ENCODE measurements at places on chromosomes 3 and 15. TPM values are rescaled to one million over a fixed set of nuclear protein-coding genes. Genes with fewer than 3 reads are reported as not detected.

DNA sequence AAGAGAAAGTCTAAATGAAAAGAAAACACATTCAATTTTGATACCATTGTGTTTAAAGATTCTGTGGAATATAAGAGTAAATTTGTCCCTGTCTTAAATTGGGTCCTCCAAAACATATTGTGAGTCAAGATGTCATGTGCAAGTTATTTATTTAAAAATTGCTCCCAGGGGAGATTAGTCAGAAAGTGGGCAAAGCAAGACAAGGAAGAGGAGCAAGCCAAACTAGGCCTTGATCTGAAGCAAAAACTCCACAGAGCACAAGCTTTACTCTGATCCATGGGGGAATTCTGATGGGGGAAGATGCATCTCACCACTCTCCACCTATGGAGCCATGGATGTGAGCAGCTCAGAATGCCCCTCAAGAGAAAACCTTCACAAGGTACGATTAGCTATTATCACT lies 342.8 kb upstream of the IL12A start:
- H3K4me1 ChIP-seq, result no peaks in the 10 kb centered on the region
- H3K4me3 ChIP-seq, result no peak overlapping the region
- no peak overlapping the region for H3K27ac ChIP-seq
- no peak for DNase-seq
- H3K36me3 ChIP-seq, result no peaks in the 10 kb centered on the region

DNA sequence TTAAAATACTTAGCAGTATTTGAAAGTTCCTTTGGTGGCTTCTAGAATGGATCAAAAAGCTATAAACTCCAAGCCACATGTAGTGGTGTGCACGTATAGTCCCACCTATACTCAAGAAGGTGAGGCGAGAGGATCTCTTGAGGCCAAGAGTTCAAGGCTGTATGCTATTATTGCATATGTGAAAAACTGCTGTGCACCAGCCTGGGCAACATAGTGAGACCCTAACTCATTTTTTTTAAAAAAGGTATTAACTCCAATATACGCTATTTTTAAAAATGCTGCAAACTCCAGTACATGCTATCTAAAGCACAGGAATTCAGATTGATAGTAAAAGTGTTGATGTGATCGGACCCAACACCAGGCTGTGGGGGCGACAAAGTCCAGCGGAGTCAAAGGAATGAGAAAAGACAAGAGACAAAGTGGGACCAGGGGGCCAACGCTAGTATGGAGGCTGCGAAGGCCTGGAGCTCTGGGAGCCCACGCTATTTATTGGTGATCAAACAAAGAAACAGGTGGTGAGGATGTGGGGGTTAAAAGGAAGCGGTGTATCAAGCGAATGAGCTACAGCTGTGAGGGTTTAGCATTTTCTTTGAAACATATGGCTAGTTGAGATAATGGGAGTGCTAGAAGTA lies 66.6 kb downstream of the ARIH1 start:
- H3K36me3 ChIP-seq, result peaks cover 9% of the 10 kb centered on the region
- H3K4me3 ChIP-seq, result no peak overlapping the region
- H3K27ac ChIP-seq, result no peak overlapping the region

DNA sequence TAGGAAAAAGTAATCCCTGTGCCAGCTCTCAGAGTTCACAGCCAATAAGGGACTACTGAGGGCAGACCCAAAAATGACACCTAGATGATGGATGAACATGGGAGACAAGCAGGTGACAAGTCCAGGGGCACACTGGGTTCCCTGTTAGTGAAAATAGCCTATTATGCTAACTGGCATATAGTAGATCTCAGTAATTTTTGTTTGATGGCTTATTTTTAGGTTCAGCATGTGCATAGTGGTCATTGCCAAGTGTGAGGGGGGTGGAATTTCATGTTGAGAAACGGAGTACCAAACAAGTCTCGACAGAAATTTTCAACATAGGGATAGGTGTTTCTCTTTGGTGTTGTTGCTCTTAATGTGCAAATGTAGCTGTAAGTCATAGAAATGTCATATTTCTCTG lies 6.4 kb upstream of the ITGB5 start:
- H3K4me3 ChIP-seq, result no peak overlapping the region
- H3K36me3 ChIP-seq, result no peaks in the 10 kb centered on the region
- no peaks in the 10 kb centered on the region for H3K27me3 ChIP-seq

DNA sequence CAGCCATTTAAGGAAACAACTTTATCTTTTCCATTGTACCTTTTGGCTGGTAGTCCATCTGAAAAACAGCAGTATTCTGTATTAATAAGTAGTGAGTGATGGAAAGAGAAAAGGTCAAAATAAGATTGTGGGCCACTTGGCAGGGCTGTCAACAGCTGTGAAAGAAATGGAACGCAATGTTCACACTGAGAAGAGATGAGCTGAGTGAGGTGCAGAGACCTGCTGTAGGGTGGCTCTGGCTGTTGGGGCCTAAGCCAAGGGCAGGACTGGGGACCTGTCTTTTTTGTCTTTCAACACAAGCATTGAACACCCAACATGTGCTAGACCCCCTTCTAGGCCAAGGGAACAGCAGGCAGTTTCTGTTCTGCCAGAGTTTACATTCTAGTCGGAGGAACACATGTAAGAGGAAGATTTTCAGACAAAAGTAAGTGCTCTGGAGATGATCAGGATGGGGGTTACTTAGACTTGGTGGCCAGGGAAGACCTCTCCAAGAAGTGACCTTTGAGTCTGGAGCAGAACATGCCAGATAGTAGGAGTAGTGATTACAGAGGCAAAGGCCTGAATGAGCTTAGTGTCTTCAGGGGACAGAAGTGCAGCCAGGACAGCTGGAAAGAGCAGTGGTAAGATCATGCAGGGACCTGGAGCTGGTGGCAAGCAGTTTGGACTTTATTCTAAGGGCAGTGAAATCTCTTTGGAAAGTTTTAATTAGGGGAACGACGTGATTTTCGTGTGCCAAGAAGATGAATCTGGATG lies 29.6 kb downstream of the TSEN2 start:
- no peak overlapping the region for H3K4me3 ChIP-seq
- DNase-seq, result no peak
- no peaks in the 10 kb centered on the region for H3K27me3 ChIP-seq
- no peak overlapping the region for H3K27ac ChIP-seq
- H3K4me1 ChIP-seq, result peaks cover 5% of the 10 kb centered on the region

The ANKUB1 gene
- 3.1 TPM for total RNA-seq

- no peak overlapping the region for H3K4me3 ChIP-seq
- DNase-seq, result no peak
- H3K27ac ChIP-seq, result no peak overlapping the region
- no peaks in the 10 kb centered on the region for H3K4me1 ChIP-seq
- no peaks in the 10 kb centered on the region for H3K36me3 ChIP-seq
Measured at GRCh38 chr3:106913111-106913698, 464.0 kb upstream of the CCDC54 start.

DNA sequence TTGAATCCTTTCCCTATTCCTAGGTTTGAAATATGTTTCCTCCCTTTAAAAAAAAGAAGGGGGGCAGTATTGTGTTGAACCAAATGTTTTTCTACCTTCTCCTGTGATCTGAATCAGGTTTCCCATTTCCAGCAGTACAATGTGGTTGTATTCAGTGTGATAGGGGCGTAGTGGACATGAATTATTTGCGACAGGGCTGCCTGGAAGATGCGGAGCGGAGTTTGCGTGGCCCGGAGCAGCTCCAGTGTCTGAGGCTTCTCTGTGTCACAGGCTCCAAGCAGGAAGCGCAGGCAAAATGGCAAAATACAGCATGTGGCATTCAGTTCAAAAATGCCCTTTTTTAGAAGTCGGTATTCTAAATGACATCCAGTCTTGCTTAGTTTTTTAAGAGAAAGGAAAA lies 154.4 kb downstream of the PGPEP1L start:
- peak overlapping the region; percentile 85 for H3K27ac ChIP-seq
- no peaks in the 10 kb centered on the region for H3K36me3 ChIP-seq
- H3K27me3 ChIP-seq, result no peaks in the 10 kb centered on the region
- DNase-seq, result peak; percentile 88
- H3K4me3 ChIP-seq, result peak overlapping the region; percentile 73
- H3K4me1 ChIP-seq, result peaks cover 58% of the 10 kb centered on the region

- peak overlapping the region; percentile 59 for H3K27ac ChIP-seq
- H3K4me3 ChIP-seq, result no peak overlapping the region
- peaks cover 19% of the 10 kb centered on the region for H3K4me1 ChIP-seq
- no peak for DNase-seq
- no peaks in the 10 kb centered on the region for H3K27me3 ChIP-seq
- peaks cover 20% of the 10 kb centered on the region for H3K36me3 ChIP-seq
Measured at GRCh38 chr15:89681146-89681545, 2.0 kb upstream of the PLIN1 start.

- H3K27me3 ChIP-seq, result no peaks in the 10 kb centered on the region
- no peak overlapping the region for H3K4me3 ChIP-seq
- no peaks in the 10 kb centered on the region for H3K36me3 ChIP-seq
- no peak for DNase-seq
- H3K4me1 ChIP-seq, result peaks cover 14% of the 10 kb centered on the region
Measured at GRCh38 chr3:99498550-99499234, 139.7 kb upstream of the COL8A1 start.

Measured in lower lobe of right lung (tissue), 2 donors.